ENCODE measurements at places on chromosomes 16 and 17.

- no peak for DNase-seq
These were observed 171.4 kb downstream of the SEC14L1 start for GRCh38 chr17:77312061-77312701.

- DNase-seq, result no peak
These were observed 208.2 kb downstream of the FTO start for GRCh38 chr16:53912155-53912554.

DNA sequence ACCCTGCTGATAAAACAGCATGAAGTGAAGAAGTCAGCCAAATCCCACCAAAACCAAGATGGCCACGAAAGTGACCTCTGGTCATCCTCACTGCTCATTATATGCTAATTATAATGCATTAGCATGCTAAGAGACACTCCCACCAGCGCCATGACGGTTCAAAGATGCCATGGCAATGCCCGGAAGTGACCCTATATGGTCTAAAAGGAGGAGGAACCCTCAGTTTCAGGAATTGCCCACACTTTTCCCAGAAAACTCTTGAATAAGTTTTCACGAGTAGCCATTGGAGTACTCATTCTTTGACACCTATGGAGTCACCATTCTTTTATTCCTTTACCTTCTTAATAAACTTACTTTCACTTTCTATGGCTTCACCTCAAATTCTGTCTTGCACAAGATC is 44.3 kb downstream of the GSG1L start:
- no peak for DNase-seq

GRCh38 chr16:57660715-57661463 is 7.2 kb upstream of the ADGRG3 start:
- DNase-seq, result no peak

DNA sequence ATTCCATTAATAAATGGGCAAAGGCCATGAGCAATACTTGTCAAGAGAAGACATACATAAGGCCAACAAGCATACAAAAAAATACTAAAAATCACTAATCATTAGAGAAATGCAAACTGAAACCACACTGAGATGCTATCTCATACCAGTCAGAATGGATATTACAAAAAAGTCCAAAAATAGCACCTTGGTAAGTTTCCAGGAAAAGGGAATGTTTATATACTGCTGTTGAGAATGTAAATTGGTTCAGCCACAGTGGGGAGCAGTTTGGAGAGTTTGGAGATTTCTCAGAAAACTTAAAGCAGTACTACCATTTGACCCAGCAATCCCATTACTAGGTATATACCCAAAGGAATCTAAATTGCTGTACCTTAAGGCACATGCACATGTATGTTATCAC is 467.7 kb downstream of the CDH11 start:
- no peak for DNase-seq

DNA sequence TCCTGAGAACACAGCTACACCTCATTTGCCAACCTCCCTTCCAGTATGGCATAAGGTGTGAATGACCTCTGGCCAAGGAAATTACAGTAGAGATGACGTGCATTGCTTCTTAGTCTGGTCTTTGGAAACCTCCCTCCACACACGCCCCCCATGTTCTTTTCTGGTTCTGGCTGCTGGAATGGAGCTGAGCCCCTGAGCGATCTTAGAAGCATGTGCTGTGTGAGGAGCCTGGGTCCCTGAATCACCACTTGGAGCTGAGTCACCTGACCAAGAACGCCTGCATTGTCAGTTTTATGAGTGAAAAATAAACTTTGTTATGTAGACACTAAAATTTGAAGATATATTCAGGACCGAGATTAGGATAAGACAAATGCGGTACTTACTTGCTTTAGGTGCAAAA is 51.4 kb downstream of the HS3ST3A1 start:
- DNase-seq, result no peak

DNA sequence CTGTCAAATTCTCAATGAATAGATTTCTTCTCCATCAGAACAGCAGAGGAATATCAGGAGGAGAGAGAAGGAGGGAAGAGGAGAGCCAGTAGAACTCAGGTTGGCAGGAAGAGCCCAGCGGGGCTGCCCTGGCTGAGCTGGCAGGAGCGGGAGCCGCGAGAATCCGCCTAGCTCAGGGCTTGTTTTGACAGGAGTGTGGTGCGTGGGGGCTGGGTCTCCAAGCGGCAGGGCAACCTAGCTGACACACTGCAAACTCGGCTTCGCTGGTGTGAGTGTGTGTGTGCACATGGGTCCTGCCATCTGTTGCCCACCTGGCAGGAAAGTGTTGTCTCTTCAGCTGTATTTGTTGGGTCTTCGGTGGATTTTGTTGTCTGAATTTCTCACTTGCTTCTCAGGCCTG is 27.9 kb upstream of the BCAR1 start:
- no peak for DNase-seq

GRCh38 chr16:62985722-62986121 is 949.5 kb upstream of the CDH8 start:
- DNase-seq, result no peak

GRCh38 chr16:27202923-27203506 is 311 bp upstream of the KDM8 start:
- DNase-seq, result no peak

GRCh38 chr16:66840883-66841282 is 3.3 kb upstream of the CA7 start:
- no peak for DNase-seq

GRCh38 chr17:63542218-63542545 is 8.1 kb upstream of the DCAF7 start:
- DNase-seq, result no peak

GRCh38 chr16:56966093-56966475 is 4.3 kb downstream of the CETP start:
- no peak for DNase-seq

DNA sequence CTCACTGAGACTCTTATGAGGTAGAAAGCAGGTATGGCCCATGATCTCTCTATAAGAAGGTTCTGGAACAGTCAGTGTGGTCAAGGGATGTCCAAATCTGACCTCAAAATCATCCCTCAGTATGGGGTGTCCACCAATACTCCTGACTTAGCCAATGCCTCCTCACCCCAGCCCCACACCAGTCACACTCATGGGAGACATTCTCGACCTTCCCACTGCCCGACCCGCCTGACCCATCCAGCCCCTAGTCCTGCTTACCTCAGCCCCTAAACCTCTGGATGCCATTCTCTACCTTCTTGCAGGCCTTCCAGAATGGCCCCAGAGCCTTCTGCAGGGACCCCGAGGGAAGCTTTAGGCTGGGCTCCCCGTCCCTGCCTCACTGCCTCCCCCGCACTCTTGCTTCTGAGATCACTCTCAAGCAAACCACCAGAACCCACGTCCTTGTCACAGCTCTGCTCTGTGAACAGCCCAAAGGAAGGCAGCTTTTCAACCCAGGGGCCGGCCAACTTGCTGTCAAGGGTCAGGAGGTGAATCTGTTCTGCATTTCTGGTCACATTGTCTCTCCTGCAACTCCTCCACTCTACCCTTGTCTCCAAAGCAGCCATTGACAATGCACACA is 44.9 kb upstream of the RBFOX3 start:
- DNase-seq, result no peak

GRCh38 chr16:78364556-78364880 is 265.1 kb downstream of the WWOX start:
- no peak for DNase-seq

DNA sequence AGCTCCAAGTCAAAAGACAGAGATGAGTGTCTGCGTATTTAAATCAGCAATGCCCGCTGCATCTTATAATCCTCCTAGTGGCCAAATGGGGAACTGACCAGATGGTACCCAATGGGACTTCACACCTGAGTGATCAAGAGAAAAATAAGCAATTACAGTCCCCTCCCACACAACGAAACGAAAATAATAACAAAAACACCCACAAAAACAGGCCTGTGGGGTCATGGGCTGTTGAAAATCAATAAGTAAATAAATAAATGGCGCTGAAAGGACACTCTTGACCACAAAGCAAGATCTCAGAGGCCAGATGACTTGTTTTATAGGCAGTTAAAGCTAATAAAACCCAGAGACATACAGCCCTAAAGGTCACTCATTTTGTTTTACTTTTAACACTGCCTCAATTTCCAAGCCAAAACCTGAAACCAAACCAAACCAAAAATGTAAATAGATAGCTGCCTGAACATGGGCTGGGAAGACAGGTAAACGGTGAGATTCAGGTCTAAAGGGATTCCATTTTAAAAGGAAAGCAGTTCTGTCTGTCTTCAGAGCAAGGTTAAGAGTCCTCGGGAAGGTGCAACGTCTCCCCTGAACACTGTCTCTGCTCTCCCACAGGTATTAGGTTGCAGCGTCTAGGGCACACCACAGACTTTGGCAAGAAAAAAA is 1.3 kb downstream of the ZNF821 start:
- peak; percentile 18 for DNase-seq

GRCh38 chr17:66625311-66625767 is 209.6 kb upstream of the CACNG5 start:
- DNase-seq, result no peak

- no peak for DNase-seq
These were observed 549.1 kb downstream of the WWOX start for GRCh38 chr16:78648517-78648916.

GRCh38 chr17:74950207-74950606 is 14.5 kb downstream of the OTOP3 start:
- no peak for DNase-seq

GRCh38 chr17:49716668-49717364 is 9.1 kb upstream of the SLC35B1 start:
- no peak for DNase-seq

DNA sequence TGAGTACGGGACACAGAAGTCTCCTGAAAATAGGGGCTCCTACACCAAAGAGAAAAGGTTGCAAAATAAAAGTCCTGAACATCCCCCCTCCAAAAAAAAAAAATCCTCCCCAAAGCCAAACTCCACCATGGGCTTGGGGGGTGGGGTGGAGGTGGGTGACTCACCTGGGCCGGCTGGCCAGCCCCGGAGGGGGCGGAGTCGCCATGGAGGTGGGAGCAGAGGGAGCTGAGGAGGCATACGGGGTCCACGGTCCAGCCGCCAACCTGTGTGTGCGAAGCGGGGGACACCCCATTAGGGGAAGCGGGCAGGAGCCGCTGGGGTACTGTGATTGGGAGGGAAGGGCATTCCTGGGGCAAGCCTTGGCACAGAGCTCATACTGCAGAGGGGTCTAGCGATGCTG is 31.0 kb downstream of the SRCIN1 start:
- DNase-seq, result no peak

DNA sequence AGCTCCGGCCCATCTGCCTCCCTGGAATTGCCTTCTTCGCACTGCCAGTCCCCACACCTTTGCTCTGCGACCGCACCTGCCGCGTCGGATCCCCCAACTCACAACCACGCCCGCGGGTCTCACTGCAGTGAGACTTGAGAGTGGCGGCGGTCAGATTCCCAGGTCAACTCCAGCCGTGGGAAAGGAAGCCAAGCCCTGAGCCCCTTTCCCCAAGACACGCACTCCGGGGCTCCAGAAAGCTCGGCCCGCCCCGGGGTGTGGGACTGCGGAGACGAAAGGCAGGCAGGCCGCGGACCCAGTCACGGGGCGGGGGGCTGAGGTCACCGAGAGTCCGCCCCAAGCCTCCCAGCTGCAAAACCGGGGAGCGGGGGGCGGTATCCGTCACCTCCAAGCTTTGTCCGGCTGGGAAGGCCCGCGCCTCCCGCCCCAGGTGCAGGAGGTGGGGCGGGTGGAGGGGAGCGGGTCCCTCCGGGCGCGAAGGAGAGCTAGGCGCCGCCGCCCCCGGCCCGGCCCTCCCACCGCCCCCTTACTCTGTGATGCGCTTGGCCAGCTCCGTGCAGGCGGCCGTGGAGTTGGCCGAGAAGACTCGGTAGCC is 615 bp downstream of the PRPSAP1 start:
- DNase-seq, result no peak

- DNase-seq, result peak; percentile 85
These were observed 8.9 kb downstream of the UBTF start for GRCh38 chr17:44210342-44211192.

- no peak for DNase-seq
These were observed 21.9 kb upstream of the GPRC5C start for GRCh38 chr17:74410001-74410443.

- DNase-seq, result no peak
These were observed 19.1 kb upstream of the ZNF594 start for GRCh38 chr17:5210614-5211252.

DNA sequence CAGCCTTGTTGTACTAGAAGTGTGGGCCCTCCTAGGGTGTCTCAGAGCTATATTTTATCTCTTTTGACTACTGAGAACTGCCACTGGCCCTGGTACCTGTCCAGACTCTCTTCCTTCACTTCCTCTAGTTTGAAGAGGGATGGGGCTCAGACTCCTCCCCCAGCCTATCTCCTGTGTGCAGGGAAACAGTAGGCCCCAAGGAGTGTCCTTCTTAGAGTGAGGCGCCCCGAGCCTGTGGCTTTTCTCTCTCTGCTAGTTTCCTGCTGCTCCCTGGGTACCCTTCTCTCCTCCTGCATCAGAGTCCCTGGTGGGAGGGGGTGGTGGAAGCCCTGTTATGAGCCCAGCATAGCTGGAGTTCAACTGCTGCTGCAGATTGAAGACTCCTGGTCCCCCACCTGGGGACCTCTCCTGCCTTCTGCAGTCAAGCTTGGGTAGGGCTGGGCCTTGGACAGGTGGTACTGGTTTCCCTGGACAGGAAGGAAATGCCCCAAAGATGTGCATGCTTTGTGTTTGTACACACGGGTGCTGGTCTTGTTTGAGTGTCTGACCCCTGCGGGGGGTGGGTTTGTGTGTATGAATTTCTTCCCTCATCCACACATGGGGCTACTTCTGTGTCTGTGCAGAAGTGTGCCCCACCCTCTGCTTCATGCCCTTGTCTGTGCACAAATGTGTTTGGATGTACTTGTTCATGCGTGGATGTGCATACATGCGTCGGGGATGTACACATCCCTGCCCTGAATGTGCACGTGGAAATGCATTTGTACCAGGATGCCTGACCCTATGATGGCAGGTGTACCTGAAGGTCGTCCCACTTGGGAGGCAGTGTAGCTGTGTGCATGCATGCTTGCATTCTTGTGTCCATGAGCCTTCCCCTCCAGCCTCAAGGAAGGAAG is 6.9 kb downstream of the RARA start:
- no peak for DNase-seq

DNA sequence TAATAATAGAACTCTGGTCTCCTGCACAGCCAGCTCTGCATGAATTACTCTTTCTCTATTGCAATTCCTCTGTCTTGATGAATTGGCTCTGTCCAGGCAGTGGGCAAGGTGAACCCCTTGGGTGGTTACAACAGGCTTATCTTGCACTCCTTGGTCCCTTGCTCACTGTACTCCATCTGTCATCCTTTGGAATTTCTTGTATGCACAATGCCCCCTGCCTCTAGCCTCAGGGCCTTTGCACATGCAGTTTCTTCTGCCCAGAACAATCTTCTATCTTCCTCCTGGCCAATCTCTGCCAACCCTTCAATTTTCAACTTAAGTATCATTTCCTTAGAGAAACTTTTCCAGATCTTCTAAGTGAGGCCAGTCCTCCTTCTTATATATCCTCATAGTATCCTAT is 114.7 kb upstream of the NLRP1 start:
- DNase-seq, result no peak

All from activated naive CD4-positive, alpha-beta T cell (primary cell).